Osteocyte (in vitro differentiated cells): ENCODE measurements at places on chromosomes 12 and 14. TPM values are rescaled to one million over a fixed set of nuclear protein-coding genes. Genes with fewer than 3 reads are reported as not detected.

The RNASE1 gene
- not detected in 2 replicates for total RNA-seq

The CELA1 gene
- total RNA-seq, result not detected in 2 replicates

The KRT77 gene
- total RNA-seq, result not detected in 2 replicates

The FOXA1 gene
- total RNA-seq, result not detected in 2 replicates

The ASB2 gene
- total RNA-seq, result 0.34 and 0.38 TPM in 2 replicates

The PIK3C2G gene
- total RNA-seq, result not detected in 2 replicates

The ASIC1 gene
- 2.1 and 3.0 TPM in 2 replicates for total RNA-seq

The BDKRB1 gene
- not detected in 2 replicates for total RNA-seq

The SLC7A7 gene
- total RNA-seq, result 1.2 and 1.6 TPM in 2 replicates

The SERPINA6 gene
- total RNA-seq, result not detected in 2 replicates

The JDP2 gene
- 53.3 and 57.1 TPM in 2 replicates for total RNA-seq

The GALNT9 gene
- not detected in 2 replicates for total RNA-seq

The NRL gene
- total RNA-seq, result 1.2 and 1.9 TPM in 2 replicates

The TSPAN19 gene
- not detected in 2 replicates for total RNA-seq

The TRPV4 gene
- total RNA-seq, result 1.3 and 1.6 TPM in 2 replicates

The AJUBA gene
- 111 and 115 TPM in 2 replicates for total RNA-seq

The KRT78 gene
- not detected in 2 replicates for total RNA-seq

The NAA30 gene
- 13.5 and 15.1 TPM in 2 replicates for total RNA-seq

The HPD gene
- total RNA-seq, result not detected in 2 replicates

The RAP1B gene
- 179 and 182 TPM in 2 replicates for total RNA-seq

The RERG gene
- total RNA-seq, result 83.8 and 92.7 TPM in 2 replicates

The TAS2R14 gene
- 2.7 and 3.8 TPM in 2 replicates for total RNA-seq

The GUCY2C gene
- total RNA-seq, result not detected in 2 replicates

The AICDA gene
- not detected in 2 replicates for total RNA-seq

The EML5 gene
- 0.18 and 0.19 TPM in 2 replicates for total RNA-seq

The CABP1 gene
- not detected in 2 replicates for total RNA-seq

The NANOG gene
- total RNA-seq, result 0.08 and 0.50 TPM in 2 replicates

The LAG3 gene
- total RNA-seq, result 1.1 and 2.5 TPM in 2 replicates

The ABCD2 gene
- total RNA-seq, result not detected in 2 replicates

The PPP4R3A gene
- 65.9 and 68.1 TPM in 2 replicates for total RNA-seq

The PMEL gene
- 1.0 and 1.4 TPM in 2 replicates for total RNA-seq

The BAZ1A gene
- total RNA-seq, result 26.7 and 27.7 TPM in 2 replicates

The FAM161B gene
- 5.7 and 5.8 TPM in 2 replicates for total RNA-seq

The MYH6 gene
- total RNA-seq, result not detected in 2 replicates

The PRH2 gene
- not detected in 2 replicates for total RNA-seq

The SERPINA10 gene
- total RNA-seq, result not detected in 2 replicates

The EFS gene
- total RNA-seq, result 30.5 and 31.9 TPM in 2 replicates

The ENDOU gene
- not detected in 2 replicates for total RNA-seq

The CACNA1C gene
- total RNA-seq, result 59.1 and 67.4 TPM in 2 replicates

The PTPRO gene
- total RNA-seq, result 0.75 and 1.8 TPM in 2 replicates
